Psoas muscle (tissue), 8 donors: ENCODE measurements at places on chromosomes 11 and 22. TPM values are rescaled to one million over a fixed set of nuclear protein-coding genes. Genes with fewer than 3 reads are reported as not detected.

DNA sequence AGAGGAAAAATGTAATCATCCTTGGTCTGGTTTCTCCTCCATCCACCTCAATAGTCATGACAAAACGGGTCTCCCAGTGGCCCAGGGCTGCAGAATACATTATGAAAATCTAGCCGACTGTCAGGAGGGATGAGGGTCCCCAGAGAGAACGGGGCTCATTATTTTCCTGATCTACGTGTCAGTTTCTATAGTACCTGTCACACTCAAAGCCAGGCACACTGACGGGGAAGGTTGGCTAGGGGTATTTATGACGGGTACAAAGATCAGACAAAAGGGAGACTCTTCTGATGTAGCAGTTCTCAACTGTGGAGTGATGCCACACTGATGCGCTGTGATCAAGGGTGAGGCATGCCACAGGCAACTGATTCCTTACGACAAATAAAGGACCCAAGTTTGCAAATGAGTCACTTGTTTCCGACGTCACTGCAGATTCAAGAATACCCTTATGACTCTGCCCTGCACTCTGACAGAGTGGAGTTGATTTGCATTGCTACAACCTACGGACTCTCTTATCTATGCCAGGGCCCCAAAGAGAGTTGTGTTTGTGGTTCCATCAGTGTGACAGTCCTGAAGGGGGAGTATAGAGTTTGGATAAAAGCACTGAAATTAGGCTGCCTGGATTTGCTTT, 188.2 kb upstream of the TBCEL start:
- DNase-seq = no peak

- no peak for DNase-seq
Measured at GRCh38 chr11:115981104-115981481, 476.9 kb upstream of the CADM1 start.

- DNase-seq = no peak
Measured at GRCh38 chr11:117121176-117121575, 22.9 kb upstream of the PAFAH1B2 start.

DNA sequence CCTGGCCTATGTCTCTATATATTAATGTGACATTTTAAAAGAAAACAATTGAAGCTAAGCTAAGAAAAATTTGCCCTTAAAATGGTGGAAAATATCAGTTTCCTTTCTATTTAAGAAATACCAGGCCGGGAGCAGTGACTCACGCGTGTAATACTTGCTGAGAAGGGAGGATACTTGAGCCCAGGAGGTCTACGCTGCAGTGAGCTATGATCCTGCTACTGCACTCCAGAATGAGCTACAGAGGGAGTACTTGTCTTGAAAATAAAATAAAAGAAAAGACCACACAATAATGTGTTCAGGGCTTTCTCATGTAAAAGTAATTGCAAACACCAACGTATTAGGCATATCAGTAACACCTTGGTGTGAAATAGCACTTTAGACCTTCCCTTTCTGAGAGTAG, 1.4 kb upstream of the PRSS23 start:
- DNase-seq = no peak

DNA sequence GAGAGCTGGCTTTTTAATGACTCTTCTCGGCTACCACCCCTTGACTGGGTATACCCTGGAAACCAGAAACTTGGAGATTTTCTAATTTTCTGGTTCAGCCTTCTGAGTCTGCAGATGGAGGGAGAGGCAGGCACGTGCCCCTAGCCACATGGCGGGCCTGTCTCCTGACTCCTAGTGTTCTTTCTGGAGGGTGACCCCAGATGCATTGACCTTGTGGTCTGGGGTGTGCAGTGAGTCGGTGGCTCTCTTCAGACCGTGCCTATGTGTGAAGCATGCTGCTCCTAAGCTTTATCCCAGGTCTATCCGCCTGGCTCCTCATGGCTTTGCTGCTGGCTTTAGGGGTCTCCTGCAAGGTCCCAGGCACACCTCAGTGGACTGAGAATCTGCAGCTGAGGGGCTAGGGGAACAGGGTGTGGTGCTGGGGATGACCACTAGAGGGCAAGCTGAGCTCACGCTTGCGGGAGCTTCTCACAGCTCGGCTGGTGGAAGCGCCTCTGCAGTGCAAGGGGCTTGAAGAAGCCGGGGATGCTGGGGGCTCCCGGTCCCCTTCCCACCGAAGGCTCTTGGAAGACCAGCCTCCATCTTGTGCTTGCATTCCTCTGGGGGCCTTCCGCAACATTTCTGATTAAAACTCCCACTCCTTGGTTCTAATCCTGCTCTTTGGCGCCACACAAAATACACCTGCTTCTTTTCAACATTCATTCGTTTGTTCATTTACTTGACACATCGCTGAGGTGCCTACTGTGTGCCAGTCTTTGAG, 51.8 kb downstream of the OTOG start:
- DNase-seq = peak; percentile 87

DNA sequence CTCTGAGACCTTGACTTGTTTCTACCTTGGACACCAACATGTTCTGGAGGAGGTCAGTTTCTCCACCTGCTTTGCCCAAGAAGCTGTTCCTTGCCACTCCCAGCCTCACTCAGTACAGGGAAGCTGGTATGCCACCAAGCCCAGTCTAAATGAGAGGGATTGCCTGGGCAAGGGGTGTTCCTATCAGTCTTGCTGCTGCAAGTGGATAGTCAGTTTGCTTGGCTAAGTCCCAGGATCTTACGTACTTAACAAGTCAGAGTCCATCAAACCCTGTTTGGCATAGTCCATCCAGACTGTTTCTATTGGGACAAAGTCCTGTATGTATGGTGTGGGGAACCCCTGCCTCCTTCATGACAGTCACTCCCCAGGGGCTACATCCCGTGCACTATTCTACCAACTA, 66.6 kb downstream of the RPL27A start:
- DNase-seq = no peak

DNA sequence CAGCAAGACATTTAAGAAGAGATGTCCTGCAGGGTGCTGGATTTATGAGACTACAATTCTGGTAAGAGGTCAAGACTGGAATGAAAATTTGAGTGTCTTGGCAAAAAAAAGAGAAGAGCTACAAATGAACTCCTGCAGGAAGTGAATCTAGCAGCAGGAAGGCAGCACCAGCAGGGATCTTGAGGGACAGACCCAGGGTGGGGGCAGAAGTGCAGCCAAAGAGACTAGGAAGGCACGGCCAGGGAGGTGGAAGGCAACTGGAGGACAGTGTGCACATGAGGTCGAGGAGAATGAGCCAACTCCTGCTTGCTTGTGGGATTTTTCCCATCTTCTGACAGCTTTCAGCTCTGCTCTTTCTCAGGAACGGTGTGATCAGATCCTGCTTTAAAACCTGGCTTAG, 263.2 kb downstream of the BUD13 start:
- no peak for DNase-seq

DNA sequence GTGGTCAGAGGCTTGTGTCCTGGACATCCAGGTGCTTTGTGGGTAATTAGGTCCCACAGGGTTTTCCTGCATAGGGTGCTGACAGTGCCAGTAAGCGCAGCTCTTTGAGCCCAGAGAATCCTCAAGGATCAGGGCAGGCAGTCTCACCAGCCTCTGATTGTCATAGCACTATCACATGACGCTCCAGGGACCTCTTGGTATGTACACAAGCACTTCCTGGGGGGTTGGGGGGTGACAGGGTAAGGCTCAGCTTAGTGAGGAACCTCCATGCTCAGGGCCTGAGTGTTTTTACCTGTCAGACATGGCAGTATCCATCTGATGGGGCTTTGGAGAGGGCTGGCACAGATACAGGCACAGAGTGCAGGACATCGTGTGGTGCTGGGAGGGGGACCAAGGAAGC, 27.9 kb upstream of the SUSD2 start:
- no peak for DNase-seq

GRCh38 chr11:2529173-2529572, 84.4 kb downstream of the KCNQ1 start:
- no peak for DNase-seq

DNA sequence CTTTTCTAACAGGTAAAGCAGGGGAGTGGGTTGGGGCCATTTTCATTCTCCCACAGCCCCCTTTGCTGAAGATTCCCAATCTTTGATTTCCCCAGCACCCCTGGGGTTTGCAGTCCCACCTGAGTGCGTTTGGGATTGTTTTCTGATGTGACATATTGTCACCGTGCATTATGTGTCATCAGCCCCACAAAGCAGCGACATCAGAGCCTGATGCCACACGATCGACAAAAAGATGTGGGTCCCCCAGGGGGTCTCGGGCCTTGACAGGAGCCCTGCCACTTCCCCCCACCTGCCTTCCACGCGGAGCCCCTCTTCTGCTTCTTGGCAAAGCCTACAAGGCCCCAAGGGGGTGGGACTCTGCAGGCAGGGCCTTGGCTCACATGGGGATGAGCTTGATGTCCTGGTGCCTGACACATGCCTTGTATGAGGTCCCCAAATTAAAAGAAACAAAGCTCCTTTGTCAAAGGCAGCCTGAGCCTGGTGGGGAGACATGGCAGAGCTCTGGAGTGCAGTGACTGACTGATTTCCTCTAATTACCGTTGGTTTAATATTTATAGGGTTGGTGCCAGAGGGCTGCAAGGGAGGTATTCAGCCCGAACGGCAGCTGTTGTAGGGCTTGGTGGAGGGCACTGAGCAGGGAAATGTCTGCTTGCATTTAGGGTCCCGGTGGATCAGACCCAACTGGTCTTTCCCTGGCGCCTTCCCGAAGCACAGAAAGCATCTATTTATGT, 149.2 kb downstream of the MIAT start:
- DNase-seq = no peak

DNA sequence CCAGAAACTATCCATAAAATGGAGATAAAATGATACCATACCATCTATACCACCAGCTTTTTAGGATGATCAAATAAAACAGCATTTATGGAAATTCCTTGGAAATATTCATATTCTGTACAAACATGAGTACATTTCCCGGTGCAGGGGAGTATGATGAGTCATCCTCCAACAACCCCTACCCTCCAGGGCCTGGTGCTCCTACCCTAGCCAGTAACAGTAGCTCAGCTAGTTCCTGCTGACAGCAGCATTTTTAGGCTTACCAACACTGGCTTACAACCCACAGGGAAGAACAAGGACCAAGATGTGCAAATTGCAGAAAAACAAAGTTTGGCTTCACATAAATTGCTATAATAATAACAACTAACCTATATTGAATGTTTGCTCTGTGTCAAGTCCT, 406.2 kb upstream of the CADM1 start:
- DNase-seq = no peak

GRCh38 chr22:31800065-31800464, 46.2 kb downstream of the DEPDC5 start:
- DNase-seq = no peak

DNA sequence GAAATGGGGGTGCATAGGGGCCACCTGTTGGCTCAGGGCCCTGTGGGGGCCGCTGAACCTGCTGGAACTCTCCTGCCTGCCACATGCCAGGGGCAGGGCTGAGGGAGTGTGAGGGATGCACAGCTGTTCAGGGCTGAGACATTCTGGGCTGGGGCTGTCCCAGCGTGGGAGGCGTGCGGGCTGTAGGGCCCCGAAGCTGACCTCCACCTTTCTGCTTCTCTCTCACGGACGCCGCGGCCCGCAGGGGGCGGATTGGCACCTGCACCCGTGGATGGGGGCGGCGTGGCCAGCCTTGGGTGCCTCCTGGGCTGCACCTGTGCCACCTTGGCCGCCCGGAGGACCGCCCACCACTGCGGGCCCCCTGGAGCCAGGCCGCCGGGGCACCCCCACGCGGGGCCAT, 4.1 kb downstream of the CCDC188 start:
- DNase-seq = no peak

DNA sequence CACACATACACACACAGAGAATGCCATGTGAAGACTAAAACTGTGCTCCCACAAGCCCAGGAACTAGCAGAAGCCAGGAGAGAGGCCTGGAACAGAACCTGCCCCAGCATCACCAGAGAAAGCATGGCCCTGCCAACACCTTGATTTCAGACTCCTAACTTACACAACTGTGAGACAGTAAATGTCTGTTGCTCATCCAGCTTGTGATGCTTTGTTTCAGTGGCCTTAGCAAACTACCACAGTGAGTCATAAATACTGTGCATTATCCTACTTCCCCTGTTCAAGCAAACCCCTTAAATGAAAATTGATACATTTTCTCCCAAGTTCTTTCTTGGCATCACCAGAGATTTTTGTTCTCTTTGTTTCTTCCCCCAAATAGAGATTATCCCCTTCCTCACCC, 1539.4 kb upstream of the TENM4 start:
- no peak for DNase-seq

DNA sequence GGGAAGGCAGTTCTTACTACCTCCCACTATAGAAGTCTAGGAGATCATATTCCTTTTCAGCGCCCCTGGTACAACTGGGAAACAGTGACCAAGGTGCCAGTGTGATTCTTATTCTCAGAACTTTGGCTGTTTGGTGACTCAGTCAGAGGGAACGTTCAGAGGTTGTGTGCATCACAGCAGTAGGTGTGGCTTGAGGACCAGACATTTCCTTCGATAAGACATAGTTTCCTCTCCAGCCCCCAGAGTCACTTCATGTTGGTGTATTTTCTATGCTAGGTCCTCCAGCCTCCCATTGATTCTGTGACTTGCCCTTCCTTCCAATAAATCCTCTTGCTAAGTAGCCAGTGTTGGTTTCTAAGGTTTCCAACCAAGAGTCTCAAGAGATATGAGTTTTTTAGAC, 171.9 kb upstream of the MPPED2 start:
- no peak for DNase-seq

DNA sequence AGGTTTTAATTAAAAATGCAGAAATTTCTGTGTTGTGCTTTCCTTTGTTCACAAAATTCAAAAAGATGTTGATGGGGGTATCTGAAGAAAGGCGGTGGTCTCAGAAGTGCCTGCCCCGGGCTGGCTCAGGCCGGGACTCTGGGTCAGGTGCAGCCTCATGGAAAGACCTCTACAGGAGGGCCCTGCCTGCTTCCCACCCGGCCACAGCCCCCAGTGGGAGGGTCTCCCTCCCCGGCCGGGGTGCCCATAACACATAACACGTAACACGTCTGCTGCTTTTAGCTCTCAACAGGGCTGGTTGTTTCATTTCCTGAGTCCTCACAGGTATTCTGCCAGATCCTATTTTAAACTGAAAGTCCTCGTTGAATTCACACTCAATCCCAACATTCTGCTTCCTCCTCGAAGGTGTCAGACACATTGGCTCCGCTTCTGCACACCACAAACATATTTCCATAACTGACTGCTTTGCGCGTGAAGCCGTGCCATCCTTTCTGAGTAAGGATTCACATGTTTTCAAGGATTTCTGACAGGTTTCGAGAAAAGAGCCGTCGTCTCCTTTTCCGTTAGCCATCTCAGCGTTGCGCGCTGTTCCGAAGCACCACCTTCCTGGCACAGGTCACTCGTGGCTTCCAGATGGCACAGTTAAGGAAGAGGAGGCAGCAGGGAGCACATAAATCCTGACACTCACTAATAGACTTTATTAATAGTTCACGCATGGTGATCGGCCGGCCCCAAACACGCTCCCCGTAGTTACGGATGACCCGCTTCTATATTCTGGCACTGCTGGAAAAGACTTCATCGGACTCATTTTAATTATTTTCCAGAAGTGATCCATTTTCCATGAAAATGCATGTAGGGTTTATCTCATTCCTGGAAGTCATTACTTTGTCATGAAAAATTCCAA, 569.3 kb downstream of the BRD1 start:
- no peak for DNase-seq

Gene TMEM86A
- polyA plus RNA-seq = 0.76 TPM

Gene TP53AIP1
- polyA plus RNA-seq = 0.08 TPM

Gene PDE3B
- 0.18 TPM for polyA plus RNA-seq

Gene OR2AT4
- not detected for polyA plus RNA-seq

Gene OR1S2
- not detected for polyA plus RNA-seq

Gene POLR2L
- 178 TPM for polyA plus RNA-seq

Gene EIF3M
- 295 TPM for polyA plus RNA-seq

Gene VWCE
- polyA plus RNA-seq = 0.23 TPM

Gene MFNG
- polyA plus RNA-seq = 4.3 TPM

Gene BRSK2
- 0.44 TPM for polyA plus RNA-seq
